8988T (cell line): ENCODE measurements at places on chromosomes 1 and 21.

DNA sequence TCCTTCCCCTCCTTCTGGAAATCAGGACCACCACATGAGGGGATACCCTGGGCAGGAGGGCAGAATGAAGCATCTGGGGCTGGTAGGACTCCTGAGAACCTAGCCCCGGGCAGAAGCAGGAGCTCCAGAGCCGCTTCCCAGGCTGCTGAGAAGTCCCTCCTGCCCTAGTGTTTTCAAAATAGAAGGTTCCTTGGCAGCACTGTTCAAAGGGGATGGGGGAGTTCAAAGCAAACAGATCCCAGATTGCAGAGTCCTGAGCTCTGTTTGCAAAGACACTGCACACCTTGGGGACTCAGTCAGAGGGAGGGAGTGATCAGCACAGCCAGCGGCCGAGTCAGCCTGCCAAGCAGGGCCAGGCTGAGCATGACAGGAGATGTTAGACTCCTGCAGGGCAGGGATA, 177.8 kb downstream of the PTPRU start:
- DNase-seq: no peak

- no peak for DNase-seq
Measured at GRCh38 chr1:26470878-26471497, 1.3 kb upstream of the HMGN2 start.

- no peak for DNase-seq
Measured at GRCh38 chr1:61455400-61455799, 269.5 kb downstream of the TM2D1 start.

- no peak for DNase-seq
Measured at GRCh38 chr1:1680031-1680911, 12.3 kb downstream of the SLC35E2B start.

- no peak for DNase-seq
Measured at GRCh38 chr1:41293779-41294178, 51.7 kb upstream of the SCMH1 start.
